ENCODE measurements at places on chromosomes 16 and 17.

- DNase-seq: no peak
Observed at GRCh38 chr16:79007614-79008013, 592.9 kb downstream of the MAF start.

- DNase-seq: no peak
Observed at GRCh38 chr16:22217890-22218730, 12.0 kb downstream of the EEF2K start.

DNA sequence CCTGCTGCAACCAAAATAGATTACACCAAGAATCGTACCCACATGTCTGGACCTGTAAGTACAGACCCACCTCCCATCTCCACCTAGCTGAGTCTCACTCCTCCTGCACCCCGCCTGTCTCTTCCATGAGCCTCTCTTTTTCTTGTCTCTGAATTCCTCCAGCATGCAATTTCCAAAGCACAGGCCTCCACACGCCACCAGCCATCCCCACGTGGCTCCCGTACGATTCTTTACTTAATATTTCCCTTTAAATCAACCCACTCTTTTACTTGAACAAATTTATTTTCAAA lies 1.2 kb downstream of the RPH3AL start:
- DNase-seq: no peak

DNA sequence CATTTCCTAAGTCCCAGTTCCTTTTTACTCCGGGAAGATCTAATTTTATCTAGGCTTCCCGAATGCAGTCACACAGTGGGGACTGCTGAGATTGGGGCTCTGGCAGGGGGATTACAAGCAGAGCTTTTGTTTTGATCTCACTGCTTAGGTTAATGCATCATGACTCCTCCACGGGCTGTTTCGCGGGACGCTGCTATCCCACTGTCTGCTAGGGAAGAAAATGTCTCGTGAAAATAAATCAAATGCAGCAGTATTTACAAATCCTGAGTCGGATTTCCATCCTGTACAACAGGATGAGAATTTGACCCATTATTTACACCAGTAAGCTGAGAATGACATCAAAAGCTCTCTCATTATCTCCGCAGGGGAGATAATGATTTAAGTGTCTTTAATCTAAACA lies 83.8 kb downstream of the CDH11 start:
- no peak for DNase-seq

DNA sequence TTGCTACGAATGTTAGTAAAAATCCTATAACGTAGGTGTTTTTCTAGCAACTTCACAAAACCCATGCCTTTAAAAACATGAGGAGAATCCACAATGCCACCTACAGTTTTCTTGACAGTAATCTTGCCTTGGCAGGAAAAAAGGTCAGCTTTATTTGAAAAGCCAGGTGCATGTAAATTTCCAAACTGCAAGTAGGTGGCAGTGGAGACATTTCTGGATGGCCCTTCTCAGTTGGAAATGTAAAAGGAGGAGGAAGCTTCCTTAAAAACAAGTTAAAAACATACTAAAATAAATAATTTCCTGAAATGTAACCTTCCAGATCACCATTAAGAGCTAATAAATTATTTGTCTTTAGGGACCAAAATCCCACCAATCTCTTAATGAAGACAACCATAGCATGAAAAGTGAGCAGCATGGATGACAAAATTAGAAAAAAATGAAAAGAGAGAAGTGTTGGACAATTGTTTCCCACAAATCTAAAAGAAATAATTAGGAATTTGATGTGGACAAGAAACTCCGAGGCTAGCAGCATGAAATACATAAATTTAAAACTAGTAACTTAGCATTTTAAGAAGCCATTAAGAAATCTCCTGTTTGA lies 152.2 kb downstream of the SNX11 start:
- DNase-seq: no peak

DNA sequence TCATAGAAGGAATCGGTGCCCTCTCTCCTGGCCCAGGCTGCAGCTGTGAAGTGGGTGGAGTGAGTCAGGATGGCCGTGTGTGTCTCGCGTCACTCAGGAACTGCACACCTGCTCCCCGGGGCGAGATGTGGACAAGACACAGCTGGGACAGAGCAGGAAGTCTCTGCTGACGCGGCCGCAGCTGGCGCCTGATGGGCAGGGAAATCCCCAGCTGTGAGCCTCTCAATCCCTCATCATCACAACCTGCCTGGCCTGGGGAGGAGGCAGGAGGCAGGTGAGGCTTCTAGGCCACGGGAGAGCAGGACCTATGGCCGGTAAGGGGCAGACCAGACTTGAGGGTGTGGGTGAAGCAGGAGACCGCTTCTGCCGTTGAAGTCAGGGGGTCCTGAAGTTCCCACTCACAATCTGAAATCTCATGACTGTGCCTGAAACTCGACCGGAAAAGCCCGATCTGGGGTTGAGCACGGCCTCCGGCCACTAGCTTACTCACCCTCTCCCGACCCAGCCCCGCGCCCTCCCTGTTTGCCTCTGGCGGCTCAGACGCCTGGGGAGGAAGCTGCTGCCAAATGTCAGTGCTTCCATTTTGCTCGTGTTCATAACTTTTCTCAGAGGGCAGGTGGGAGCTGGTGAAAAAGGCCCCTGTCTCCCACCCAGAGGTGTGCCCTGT lies 1.1 kb upstream of the TRPV3 start:
- DNase-seq: no peak

- DNase-seq: no peak
Observed at GRCh38 chr17:30570596-30571265, 93.5 kb downstream of the GOSR1 start.

GRCh38 chr16:4306470-4307214 lies 9.2 kb upstream of the GLIS2 start:
- no peak for DNase-seq

DNA sequence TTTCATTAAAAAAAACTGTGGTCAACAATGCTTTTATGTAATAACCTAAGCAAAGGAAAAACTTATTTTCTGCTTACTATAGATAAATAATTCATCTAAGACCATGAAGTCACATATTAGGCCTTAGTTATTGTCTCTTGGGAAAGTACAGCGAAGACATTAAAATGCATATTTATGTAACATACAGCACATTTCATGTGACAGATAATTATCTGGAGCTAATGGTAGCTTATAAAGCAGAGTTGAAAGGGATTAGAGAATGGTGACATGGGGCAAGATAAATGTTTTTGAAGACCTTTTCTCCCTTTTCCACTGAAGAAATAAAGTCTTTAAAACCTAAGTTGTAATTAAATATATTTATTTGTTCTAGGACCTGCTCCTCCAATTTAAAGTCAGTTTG lies 9.7 kb downstream of the MEIOC start:
- DNase-seq: no peak

DNA sequence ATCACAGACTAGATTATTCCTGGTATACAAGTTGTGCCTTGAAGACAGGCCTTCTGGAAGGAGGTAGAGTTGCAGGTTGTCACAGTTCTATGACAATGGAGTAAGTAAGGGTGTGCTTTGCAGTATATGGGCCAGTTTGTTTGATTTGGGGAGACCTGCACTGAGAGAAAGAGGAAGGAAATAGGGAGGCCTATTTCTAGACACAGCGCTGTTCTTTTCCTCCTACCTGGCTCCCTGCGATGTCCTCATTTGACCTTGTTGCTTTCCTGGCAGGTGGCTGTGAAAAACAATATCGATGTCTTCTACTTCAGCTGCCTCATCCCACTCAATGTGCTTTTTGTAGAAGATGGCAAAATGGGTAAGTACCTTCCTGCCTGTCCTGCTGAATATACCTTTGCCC lies 22.5 kb upstream of the RASL10B start:
- DNase-seq: no peak

DNA sequence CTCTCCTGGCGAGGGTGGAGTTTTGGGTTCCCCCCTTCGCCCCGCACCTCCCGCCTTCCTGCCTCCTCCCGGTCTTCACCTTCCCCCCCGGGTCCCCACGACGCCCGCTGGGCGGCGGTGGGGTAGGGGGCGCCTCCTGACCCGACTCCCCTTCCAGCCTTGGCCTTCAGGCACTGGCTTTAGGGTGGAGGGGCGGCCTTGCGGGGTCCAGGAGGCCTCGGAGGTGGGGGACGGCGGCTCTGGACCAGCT lies 2.4 kb downstream of the SLC16A3 start:
- DNase-seq: no peak

DNA sequence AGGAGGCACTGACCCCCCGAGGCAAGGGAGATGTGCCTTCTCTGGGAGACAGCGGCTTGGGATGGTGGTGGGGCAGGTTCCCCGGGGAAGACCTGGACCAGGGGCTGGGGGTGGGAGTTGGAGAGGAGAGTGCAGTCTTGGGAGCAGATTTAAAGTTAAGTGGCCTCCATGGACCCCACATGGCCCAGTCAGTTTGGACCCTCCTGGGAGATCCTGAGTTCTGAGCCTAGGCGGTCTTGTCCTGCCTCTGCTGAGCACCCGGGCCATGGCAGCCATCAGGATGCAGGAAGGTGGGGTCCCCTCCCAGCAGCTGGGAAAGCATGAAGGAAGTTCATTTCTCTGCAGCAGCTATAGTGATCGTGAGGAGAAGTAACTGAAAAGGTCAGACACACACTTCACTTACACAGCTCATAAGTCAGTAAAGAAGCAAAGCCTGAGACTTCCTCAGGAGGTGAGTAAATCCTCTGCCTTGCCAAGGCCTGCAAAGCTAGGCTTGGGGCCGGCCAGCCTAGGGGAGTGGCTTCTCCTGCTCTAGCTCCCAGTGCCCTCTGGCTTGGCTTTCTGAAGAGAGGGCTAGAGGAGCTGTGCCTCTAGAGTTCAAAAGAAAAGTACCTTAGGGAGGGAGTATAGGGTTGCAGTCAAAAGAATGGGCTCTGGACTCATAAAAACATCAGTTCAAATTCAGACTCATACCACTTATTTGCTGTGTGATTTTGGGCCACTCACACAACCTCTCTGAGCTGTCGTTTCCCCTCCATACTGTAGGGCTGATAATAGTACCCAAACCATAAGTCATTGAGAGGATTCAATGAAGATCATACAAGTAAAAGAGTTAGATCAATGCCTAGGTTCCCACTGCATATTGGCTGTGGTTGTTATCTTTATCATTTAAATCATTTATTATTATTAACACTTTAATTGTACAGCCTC lies 31.0 kb upstream of the C16orf78 start:
- no peak for DNase-seq

DNA sequence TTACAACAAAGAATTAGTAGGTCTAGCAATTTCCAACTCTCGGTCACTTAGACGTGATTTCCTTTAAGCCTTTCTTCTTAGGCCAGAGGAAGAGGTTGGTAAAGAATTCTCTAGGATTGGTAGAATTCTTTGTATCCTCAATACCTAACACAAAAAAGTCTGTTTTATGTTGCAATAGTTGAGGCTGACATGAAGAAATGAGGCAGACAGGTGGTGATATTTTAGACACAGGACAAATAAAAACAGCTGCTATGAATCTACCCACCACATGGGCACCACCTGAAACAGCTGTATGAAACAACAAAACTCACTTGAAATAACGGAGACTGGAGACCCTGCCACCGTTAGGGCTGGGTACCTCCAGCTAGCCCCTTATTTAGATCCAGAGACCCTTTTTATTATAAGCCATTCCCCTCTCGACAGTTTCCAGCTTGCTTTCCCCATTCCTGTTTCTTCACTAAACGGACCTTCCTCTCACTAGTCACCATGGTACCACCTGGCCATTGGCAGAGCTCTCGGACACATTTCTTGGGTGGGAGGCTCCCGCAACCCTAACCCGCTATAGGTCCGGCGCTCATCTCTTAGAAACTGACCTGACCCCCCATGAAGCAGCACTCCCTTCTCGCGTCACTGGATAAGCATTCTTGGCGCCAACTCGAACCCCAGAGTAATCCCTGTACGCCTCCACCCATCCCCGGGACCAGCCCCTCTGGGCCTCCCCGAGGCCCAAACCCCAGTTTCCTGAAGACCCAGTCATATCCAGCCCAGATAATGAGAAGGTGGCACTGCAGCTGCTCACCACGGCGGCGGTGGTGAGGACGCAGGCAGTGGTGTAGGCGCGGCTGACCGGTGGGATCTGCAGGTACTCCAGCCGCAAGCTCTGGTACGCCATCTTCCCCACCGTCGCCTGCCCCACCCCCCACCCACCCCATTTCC lies at the start of gene DERL2:
DERL2 (minus strand) TSS at position 909 of the 936 bp plus-strand sequence; CDS start at position 892, 17 bp downstream.
- DNase-seq: no peak

DNA sequence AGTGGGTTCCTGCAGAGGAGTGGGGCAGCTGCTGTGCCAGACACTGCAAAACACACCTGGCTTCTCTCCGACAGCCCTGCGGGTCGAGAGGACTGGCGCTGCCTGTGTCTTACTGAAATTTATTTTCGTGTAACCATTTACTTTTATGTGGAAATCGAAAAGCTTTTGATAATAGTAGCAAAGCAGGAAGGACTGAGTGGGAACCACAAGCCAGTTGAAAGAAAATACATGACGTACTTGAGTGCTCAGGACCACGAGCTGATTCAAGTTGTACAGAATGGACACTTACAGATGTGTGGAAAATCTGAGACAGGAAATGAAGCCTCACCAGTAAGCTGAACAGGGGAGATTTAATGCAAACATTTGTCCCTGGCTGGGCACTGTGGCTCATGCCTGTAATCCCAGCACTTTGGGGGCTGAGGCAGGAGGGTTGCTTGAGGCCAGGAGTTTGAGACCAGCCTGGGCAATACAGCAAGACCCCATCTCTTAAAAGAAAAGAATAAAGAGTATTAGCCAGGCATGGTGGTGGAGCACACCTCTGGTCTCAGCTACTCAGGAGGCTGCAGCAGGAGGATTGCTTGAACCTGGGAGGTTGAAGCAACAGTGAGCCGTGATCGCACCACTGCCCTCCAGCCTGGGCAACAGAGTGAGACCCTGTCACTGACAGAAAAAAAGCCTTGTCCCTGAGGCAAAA lies 11.3 kb upstream of the RPL13 start:
- DNase-seq: no peak

DNA sequence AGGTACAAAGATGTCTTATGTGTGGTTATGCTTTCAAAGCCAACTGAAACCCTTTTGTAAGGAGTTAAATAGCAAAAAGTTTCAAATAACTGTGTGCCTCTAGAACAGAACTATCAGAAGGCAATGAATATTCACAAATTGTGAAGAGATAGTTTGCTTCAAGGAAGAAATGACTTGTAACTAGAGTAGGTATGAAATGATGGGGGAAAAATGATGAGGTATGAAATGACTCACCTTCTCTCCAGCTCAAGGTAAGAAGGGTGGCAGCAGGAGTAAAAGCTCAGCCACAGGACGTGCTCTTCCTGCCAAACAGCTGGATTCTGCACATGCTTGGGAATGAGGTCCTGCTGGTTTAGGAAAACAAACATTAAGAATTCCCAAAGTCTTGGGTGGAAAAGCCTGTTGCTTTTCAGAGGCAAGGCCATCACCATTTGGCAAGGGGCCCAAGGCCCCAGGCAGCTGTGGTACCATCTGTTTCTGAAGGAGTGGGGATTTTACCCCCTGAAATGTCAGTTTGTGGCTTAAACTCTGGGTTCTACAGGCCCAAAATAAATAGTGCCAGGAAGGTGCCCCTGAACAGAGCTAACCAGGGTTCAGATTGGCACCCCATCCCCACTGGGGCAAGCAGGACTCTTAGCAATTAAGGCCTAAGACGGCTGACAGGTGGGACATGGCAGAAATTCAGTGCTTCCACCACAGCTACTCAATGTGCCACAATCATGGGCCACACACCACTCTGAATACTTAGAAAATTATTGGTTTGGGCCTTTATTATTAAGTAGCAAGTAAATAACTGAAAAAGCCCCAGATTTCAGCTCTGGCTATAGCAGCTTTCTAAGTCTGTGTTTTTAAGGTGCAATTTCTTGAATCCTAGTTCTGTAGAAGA lies 13.3 kb downstream of the HERPUD1 start:
- DNase-seq: no peak
